ENCODE measurements at places on chromosomes 7 and 10.

GRCh38 chr7:38232502-38233366 is 40.7 kb downstream of the TARP start:
- DNase-seq: no peak

DNA sequence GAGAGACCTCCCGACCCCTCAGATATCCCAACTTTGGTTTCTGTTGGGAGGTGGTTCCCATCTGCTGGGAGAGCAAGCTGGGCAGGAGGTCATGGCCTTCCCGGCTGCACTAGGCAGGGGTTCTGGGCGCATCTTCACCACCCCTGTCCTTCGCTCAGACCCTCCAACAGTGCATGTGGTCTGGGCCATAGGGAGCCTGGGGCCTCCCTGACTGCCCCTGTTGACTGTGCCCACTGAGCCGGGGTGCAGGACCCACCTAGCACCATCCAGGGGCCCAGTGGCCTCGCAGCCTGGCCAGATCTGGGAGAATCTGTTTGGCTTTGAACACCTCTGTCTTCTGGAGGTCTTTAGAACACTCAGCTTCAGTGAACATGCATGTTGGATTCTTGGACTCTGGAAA is 18.7 kb upstream of the INMT start:
- no peak for DNase-seq

DNA sequence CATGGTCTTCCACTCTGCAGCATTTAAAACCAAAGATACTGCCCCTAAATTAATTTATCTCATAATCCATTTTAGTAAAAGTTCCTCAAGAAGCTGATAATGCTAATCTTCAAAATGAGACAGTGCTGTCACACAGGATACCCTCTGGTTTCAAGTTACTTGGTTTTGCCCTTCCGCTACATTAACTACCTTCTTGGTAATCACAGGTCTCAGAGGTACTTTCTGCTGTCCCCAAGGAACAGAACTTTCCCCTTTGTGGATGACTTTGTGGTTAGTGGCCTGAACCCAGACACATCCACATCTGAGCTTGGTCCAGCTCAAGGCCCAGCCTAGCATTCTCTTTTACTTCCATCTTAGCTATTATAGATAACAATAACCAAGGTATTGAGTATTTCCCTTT is 88.8 kb upstream of the TMEM26 start:
- DNase-seq: peak; percentile 6

DNA sequence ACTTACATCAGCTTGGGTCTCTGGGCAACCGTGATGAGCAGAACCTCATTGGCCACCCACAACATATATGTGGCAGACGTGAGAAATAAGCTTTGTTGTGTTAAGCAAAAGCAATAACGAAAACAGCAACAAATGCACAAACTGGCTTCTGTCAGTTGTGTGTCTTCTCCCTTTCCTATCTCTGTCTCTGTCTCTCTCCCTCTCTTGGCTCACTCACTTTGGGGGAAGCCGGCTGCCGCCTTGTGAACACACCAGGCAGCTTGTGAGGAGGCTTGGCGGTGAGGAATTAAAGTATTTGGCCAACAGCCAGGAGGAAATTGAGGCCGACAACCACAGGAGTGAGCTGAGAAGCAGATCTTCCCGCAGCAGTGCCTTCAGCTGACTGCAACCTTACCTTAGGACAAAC is 21.9 kb upstream of the CDCA7L start:
- DNase-seq: peak; percentile 26

DNA sequence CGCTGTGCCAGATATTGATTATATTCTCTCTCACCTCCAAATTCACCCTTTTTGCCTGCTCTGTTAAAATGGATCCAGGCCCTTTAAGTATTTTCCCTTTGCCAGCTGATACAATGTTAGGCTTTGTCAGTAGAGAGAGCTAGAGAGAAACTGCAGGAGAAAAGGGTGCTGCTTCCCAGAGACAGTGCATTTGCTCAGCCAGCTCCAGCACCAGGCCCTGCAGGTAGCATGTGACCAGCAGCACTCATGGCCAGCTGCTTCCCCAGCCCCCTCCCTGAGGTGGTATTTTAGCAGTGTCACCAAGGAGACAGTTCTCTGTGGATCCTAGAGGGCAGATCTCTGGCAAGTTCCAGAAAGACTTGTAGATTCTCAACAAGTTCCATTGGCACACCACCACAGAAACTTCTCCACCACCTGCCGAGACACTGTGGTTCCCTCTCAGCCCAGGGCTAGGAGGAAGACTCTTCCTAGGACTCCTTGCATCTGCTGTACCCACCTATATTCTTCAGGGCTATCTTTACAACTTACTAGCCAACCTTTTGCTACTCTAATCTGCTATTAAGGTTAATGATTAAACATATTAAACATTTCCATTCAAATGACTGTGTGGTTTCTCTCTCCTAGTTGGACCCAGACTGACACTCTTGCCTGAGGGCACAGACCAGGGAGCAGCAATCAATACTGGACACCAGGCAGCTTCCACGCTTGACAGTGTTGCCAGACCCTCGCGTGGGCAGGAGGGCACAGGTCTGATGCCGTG is 35.6 kb upstream of the ADAM12 start:
- DNase-seq: peak; percentile 8

DNA sequence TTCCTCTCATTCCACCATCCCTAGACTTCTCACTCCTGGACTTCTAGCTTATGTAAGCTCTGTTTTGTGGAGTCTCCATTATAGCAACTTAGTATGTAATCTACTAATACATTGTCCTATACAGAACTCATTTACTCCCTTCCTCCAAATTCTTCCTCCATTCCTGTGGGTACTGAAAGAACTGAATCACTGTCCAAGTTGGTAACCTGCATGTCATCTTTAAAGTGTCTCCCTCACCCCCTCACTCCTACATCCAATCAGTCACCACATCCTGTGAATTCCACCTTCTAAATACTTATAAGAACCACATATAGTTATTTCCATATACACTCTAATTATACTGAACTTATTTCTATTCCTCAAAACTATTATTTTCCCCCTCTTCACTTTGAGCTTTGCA is 20.3 kb downstream of the AASS start:
- no peak for DNase-seq

DNA sequence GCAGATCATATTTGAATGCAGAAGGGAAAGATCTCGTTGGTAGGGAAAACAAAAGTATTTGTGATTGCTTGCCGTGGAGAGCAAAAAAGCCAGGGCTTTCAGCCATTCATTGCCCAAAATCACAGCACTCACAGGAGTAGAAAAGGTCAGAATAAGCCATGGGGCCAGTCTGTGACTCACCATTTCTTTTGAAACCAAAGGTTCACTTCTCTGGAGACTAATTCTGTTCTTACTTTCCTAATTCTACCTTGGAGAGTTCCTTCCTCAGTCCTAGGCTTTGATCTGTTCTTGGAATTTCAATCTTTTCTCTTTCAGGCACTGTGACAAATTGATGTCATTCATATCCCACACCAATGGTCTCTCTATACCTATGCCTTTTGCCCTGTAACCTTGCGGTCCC is 54.1 kb upstream of the FAM180A start:
- no peak for DNase-seq

DNA sequence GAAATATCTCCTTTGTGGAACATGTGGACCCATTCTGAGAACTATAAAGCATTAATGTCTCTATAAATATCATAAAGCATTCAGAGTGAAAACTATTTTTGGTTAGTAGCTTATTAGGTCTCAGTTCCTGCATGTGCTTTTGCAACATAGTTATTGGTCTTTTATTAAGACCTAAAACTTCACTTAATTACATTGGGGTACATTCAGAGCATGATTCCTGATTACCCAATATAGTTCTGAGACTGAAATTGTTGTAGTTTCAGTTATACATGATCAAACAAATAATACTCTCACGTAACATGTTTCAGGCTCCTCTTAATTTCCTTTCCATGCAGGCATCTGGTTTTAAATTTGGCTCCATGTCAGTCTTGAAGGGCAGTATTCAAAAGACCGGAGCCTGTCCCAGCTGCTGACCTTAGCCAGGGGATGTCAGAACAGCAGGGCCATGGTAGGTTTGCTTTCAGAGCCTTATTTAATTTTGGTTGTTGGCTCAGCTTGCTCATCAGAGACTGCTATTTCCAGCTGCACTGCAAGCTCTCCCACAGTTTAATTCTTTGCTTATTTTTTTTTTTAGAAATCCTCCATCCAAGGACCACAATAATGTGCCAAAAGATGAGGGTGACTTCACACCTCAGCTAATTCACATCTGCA is 447.8 kb upstream of the FZD8 start:
- DNase-seq: no peak

DNA sequence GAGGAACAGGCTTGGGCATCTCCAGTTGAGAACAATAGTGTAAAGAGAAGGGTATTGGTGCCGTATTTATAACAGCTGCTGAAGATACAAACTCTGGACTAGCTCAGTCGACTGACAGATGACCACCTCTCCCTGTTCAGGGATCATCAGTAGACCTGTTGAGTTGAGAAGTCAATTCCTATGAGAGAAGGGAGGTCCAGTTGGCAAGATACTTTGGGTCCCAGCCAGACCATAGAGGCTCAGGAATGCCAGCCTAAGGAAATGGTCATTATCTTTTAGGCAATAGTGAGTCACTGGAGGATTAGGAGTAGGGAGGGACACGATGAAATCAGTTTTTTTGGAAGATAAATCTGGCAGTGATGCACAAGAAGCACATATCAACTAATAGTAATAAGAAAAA is 202.9 kb downstream of the TRIL start:
- no peak for DNase-seq

GRCh38 chr10:129631006-129631405 is 164.0 kb downstream of the MGMT start:
- no peak for DNase-seq

DNA sequence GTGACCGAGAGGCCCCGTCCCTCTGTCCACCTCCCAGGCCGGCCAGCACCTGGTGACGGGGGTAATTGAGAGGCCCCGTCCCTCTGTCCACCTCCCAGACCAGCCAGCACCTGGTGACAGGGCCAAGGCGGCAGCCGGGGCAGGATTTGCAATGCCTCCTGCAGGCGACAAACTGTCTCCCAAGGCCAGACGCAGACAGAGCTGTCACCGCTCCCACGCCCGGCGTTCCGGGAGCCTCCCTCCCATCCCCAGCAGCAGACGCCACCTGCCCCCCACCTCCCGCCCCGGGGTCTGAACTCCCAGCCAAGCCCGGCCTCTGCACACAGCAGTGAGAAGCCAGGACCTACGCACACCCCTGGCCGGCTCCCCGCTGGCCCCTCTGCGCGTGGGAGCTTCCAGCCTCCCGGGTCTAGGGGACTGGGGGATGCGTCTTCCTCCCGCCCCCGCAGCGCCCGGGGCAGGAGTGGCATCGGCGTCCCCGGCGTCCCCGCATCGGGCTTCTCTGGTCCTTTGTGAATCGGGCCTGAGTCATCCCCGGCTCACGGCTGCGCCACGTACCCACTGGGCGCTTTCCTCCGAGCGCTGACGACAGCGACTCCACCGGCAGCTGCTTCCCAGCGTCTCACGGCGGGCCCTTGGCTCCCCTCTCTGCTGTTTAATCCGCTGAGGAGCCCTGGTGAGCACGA is 95.1 kb upstream of the DIP2C start:
- DNase-seq: peak; percentile 66

- no peak for DNase-seq
Measured at GRCh38 chr7:136142583-136142982, 165.4 kb upstream of the MTPN start.

DNA sequence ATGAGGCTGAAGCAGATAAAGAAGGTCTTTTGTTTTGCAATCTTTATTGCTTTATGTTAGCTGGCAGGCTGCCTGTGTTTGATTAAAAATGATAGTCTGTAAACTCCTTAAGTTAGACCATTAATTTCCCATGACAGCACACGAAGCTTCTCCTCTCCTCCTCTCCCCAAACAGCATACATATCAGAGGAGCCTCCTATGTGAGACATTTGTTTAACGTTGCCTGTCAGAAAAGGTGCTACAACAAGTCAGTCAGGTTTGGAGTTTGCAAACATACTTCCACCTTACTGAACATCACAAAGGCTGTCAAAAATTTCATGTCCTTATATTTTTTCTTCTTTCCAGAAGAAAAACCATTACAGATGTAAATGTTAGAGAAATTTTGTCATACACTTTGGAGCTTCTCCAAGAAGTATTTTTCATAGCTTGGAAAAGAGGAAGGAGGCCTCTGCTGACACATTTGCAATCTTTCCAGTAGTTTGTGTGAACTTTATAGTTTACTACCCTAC is 393.1 kb downstream of the EXOC4 start:
- DNase-seq: peak; percentile 56

GRCh38 chr10:22486431-22486830 is 141.1 kb downstream of the SPAG6 start:
- DNase-seq: no peak

DNA sequence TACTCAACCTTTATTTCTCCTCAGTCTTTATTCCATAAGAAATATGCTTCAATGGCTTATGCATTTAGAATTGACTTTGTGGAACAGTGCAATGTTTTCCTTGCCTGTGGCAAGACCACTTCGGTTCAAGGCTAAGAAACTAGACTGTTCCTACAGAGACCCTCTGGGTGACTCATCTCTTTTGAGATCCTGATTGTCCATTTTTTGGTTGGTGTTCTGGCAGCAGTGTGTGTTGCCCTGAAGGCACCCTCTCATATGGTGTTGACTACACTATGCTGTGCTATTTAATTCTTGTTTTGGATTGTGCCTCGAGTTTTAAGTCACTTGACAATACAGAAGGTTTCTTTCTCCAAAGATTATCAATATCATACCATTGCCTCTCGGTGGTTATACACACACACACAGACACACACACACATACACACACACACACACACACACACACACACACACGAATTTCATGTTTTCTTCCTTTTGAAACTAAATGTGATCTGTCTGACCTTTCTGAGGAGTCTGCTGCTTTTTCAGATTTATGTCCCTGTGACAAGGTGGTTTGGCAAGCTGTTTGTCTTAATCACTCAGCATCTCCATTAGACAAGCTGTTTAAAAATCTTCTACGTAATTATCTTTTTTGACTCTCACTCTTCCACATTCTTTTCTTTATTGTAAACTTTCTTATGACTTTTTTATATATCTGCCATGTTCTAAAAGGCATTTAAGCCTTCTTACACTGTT is 187.2 kb downstream of the VTI1A start:
- DNase-seq: peak; percentile 1

GRCh38 chr10:104350127-104350635 is 3.5 kb upstream of the CFAP58 start:
- DNase-seq: peak; percentile 80

- no peak for DNase-seq
Measured at GRCh38 chr10:114655671-114656070, 2.4 kb downstream of the ABLIM1 start.

GRCh38 chr10:61837755-61838171 is 63.7 kb upstream of the ARID5B start:
- DNase-seq: peak; percentile 64

- DNase-seq: no peak
Measured at GRCh38 chr7:43884209-43884608, 14.9 kb upstream of the MRPS24 start.

GRCh38 chr10:97889461-97890265 is 40.0 kb downstream of the GOLGA7B start:
- peak; percentile 94 for DNase-seq

- no peak for DNase-seq
Measured at GRCh38 chr10:21925851-21926250, 77.7 kb downstream of the DNAJC1 start.

DNA sequence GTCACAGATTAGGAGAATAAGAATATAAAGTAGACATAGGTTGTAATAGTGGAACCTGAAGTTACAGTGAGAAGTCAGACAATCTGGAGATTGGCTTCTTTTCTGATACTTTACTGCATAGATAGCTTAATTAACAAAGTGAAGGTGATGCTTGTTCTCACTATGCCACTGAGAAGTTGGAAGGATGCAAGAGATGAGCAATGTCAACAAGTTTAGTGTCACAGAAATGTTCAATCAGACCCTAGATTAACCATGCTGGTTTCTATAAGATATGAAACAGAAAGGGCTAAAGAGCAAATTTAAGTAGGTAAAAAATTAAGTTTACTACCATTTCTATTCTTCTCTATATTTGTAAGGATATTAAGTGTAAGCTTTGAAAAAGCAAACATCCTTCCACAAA is 838.6 kb upstream of the SORCS1 start:
- no peak for DNase-seq
